ENCODE measurements at places on chromosomes 7 and 10.

DNA sequence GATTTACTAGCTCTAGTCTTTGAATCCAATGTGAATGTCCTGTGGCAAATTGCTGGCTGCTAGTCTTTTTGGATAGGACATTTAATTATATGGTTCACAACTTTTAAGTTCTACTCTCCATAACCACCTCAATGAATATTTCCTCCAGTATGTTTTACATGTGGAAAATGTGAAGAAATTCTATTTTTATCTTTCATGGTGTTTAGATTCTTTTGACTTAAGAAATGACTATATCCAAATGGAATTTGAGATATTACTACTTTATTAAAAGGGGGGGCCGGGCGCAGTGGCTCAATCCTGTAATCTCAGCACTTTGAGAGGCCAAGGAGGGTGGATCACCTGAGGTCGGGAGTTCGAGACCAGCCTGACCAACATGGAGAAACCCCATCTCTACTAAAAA is 202.0 kb downstream of the ARL4A start:
- DNase-seq, result no peak

DNA sequence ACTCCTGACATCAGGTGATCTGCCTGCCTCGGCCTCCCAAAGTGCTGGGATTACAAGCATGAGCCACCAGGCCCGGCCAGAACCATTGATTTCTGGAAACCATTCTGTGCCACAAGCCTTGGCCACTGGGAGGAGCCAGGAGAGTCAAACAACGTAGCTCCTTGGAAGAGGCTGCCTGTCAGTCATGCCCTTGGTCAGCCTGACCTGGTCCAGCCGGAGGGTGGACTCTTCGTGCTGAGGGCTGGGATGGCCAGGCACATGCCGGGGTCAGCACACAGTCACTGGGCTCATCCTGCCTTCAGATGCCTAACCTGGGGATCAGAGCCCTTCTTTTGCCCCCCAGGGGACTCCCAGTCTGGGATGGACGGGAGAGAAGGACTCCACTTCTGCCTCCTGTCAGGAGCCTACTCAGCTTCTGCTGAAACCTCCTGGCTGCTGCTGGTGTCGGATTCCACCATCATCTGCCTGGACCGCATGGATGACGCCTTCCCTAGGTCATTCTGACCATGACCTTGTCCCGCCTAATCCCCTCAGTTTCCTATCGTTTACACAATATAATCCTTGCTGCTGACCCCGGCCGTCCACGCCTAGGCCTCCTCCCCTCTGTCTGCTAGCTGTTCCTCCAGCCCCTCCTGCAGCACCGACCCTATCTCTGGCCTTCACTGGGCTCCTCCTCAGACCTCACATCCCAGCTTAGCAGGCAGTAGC is 30.4 kb downstream of the TMEM270 start:
- DNase-seq, result no peak

GRCh38 chr10:126459878-126460481 is 71.7 kb upstream of the ADAM12 start:
- no peak for DNase-seq

GRCh38 chr7:25478925-25479324 is 250.6 kb upstream of the NPVF start:
- DNase-seq, result no peak

DNA sequence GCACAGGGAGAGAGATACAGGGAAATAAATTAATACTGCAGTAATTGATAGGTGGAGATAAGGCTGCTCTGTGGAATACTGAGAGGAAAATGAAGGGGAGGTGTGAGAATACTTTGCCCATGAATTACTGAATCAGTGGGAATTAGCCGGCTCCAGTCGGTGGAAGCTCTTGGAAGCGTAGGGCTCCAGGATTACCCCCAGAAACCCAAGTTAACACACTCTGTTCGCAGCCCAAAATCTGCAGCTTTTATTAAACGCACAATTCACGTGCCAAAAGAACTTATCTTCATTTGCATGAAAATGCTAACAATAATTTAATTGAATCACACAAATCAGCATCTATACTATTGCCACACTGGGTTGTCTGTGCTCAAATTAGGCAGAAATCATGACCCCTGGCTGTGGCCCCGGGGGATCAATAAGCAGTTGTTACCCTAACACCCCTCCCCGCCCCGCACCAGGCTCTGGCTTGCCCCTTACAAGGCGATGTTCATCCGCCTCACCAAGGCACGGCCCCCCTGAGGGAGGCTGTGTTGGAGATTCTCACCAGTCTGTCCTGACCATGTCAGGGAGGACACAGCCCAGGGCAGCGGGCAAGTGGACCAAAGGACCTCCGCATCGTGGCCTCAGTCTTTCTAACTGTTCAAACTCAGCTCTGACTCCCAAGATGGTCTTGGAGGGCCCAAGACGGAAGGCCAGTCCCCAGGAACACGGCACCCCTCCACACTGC is 48.4 kb upstream of the MGMT start:
- DNase-seq, result no peak

DNA sequence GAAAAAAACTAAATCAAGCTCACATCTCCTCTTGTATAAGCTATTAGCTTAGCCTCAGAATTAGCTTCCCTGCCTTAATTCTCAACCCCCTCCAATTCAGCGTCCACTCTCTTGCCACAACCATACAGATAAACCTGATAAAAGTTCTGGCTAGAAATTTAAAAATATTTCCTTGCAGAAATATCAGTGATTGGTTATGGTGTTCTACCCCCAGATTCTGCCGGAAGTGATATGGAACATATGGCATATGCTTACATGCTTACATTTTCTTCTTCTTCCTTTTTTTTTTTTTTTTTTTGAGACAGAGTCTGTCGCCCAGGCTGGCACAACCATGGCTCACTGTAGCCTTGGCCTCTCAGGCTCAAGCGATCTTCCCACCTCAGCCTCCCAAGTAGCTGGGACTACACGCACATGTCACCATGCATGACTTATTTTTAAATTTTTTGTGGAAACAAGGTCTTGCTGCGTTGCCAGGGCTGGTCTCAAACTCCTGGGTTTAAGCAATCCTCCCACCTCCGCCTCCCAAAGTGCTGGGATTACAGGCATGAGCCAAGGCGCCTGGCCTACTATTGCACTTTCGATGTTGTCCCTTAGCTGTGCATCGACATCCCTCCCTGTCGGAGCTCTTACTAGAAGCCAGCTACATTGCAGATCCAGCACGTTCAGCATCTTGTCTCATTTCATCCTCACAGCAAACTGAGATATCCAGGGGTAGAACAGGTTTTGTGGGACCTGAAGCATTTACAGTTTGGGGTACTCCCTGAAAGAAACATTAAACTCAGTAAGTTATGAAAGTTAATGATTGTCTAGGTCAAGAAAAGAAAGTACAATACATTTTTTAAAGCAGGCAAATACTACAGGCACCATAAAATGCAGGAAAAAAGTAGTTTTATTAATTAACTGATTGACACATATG is 205.6 kb upstream of the TCF7L2 start:
- DNase-seq, result no peak

- no peak for DNase-seq
These were observed 73.7 kb upstream of the PPIF start for GRCh38 chr10:79273604-79274003.

GRCh38 chr7:148746135-148746534 is 47.4 kb downstream of the CUL1 start:
- no peak for DNase-seq

- DNase-seq, result no peak
These were observed 8.0 kb upstream of the HIBADH start for GRCh38 chr7:27670676-27671075.

DNA sequence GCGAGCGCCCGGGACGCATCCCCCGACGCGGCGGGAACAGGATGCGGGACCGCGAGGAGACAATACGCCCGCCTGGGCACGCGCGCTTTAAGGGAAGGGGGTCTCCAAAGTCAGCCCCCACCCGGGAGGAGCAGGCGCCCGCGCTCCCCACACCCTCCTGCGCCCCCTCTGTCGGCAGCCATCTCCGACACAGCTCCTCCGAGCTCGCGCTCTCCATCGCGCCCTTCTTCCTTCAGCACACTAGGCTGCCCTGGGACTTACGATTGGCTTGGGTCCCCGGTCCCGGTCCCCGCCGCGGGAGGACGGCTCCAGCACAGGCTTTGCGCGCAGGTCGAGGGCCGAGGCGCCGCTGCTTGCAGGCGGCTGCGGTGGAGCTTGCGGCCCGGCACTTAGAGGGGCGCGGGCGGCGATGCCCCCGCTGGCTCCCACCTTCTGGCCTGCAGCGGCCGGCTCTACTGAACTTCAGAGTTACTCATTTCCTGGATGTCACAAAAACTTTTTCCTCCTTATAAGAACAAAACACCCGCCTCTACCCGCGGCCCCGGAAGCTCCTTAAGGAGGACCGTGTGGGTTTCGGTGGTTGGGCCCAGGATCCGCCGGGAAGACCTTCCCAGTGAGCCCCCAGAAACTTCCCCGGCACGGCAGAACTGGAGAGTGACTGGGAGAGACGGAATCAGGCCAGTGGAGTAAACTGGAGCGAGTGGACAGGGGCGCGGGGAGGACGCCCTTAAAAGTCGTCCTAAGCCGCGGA is at the start of gene ITPRIP:
ITPRIP (minus strand) TSS at position 481 of the 751 bp plus-strand sequence. CDS start 22,414 bp downstream, outside the sequence.
- DNase-seq, result no peak

GRCh38 chr10:56318816-56319215 is 42.2 kb downstream of the ZWINT start:
- DNase-seq, result no peak

DNA sequence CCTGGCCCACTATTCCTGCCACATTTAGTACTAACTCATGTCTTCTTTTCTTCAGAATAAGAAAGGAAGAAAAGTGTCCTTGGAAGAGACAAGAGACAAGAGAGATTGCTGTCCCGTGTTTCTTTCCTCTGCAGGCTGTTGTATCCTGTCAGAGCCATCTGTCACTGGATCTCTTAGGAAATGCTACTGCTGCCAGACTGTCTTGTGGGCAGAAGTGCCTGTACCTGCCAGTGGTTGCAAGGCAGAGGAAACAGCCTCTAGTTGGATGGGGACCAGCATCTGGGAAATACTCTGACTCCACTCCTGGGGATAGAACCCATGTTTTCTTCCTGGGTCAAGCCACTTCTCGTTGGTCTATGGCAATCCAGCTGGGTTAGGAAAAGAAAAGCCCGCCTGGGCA is 16.7 kb upstream of the MAP3K8 start:
- no peak for DNase-seq

DNA sequence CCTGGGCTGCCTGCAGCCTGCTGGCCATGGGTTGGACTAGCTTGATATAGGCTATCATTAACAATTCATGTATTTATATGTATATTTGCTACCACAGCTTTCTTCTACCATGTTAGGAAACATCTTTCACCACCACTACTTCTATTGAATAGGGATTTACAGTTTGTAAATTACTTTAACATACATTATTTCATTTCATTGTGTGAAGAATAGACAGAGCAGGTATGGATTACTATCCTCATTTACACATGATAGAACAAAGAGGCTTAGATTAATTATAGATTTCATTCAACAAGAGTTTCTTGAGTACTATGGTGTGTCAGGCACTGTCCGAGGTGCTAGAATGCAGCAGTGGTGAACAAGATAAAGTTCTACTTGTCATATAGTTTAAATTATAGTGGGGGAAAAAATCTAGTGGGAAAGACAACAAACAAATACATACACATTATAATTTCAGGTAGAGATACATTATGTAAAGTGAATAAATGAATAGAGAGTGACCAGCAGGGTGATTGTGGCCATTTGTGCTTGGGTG is 20.6 kb downstream of the VTI1A start:
- no peak for DNase-seq

DNA sequence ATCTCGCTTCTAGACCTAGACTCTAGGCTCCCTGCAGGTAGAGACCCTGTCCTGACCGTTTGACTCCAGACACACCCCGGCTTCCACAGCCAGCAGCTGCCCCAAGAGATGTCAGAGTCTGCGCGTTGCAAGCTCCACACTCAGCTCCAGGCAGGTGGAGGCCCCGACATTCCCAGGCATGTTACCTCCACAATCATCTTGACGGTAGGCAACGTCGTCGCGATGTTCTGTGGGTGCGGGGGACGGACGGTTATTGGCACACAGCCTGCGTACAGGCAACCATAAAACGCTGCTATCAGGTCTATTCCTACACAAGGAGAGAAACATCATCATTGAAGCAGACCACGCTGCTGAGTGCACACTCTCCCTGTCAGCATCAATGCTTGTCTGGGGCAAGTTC is 213.2 kb downstream of the ZMYND11 start:
- no peak for DNase-seq

- no peak for DNase-seq
These were observed 366.4 kb downstream of the SEMA3D start for GRCh38 chr7:84820481-84820880.
